SJSA1 (cell line): ENCODE measurements at places on chromosomes 12 and 14. TPM values are rescaled to one million over a fixed set of nuclear protein-coding genes. Genes with fewer than 3 reads are reported as not detected.
A peak's percentile ranks its signal among the peaks of the same experiment; 100 is the strongest.

The METTL1 gene
- 173 and 193 TPM in 2 replicates for total RNA-seq

The OXA1L gene
- 42.9 and 54.4 TPM in 2 replicates for total RNA-seq

The TMED10 gene
- total RNA-seq, result 155 and 203 TPM in 2 replicates

The CD4 gene
- total RNA-seq, result not detected in 2 replicates

The EPYC gene
- 0.05 TPM in 1 of 2 replicates, not detected in the other for total RNA-seq

The LRTM2 gene
- total RNA-seq, result not detected in 2 replicates

The KLHL33 gene
- total RNA-seq, result not detected in 2 replicates

The MORN3 gene
- total RNA-seq, result 0.72 TPM in 1 of 2 replicates, not detected in the other

The SLC25A47 gene
- not detected in 2 replicates for total RNA-seq

The MARS1 gene
- total RNA-seq, result 3,352 and 4,750 TPM in 2 replicates

The TAS2R14 gene
- 1.3 and 2.9 TPM in 2 replicates for total RNA-seq

The RIMBP2 gene
- 0.16 TPM in 1 of 2 replicates, not detected in the other for total RNA-seq

The B4GALNT3 gene
- total RNA-seq, result not detected in 2 replicates

- no peak for DNase-seq
Measured at GRCh38 chr12:99389751-99390150, 257.8 kb upstream of the GARIN6 start.

DNA sequence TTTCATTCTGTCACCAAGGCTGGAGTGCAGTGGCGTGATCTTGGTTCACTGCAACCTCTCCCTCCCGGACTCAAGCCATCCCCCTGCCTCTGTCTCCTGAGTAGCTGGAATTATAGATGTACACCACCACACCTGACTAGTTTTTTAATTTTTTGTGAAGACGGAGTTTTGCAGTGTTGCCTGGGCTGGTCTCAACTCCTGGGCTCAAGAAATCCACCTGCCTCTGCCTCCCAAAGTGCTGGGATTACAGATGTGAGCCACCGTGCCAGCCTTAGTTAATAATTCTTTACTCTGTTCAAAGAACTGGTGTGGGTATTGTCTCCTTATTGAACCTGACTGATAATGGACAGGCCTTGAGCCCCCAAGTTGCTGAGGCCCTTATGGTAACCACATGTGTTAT, 10.4 kb upstream of the KRT7 start:
- DNase-seq, result no peak

DNA sequence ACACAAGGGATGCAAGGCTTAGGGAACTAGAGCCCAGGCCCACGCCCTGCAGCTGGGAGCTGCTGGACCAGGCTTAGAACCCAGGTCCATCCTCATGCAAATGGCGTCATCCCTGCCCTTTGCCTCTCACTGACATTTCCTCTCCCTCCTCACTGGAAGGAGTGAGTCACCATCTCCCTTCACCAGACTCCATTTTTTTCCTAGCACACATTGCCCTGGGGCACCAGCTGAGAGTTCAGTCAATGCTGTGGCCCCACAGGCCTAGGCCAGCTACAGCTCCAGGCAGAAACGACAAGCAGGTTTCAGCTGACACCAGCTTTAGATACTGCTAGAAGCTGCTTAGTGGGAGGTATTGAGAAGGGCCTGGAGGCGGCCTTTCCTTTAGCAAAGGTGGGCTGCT, 98.9 kb downstream of the RIMBP2 start:
- DNase-seq, result no peak

DNA sequence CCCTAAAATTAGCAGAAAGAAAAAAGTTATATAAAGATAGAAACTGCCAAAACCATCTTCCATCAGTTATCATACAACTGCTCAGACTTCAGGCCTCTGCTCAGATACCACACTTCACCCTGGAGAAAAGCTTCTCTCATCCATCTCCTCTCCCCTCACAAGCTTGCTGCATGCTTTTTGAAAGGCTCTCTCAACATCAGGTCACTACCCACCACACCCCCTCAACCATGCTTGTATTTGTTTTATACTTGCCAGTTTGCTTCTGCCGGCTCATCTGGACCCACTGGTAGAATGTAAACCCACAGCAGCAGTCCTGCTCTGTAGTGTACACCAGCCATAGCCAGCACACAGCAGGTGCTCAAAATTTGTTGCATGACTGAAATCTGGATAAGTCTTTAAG, 8.8 kb downstream of the PPP1CC start:
- DNase-seq, result no peak

- no peak for DNase-seq
Measured at GRCh38 chr12:107134558-107134957, 41.2 kb upstream of the CRY1 start.

GRCh38 chr12:52338241-52338960, 17.2 kb upstream of the KRT83 start:
- DNase-seq, result no peak

DNA sequence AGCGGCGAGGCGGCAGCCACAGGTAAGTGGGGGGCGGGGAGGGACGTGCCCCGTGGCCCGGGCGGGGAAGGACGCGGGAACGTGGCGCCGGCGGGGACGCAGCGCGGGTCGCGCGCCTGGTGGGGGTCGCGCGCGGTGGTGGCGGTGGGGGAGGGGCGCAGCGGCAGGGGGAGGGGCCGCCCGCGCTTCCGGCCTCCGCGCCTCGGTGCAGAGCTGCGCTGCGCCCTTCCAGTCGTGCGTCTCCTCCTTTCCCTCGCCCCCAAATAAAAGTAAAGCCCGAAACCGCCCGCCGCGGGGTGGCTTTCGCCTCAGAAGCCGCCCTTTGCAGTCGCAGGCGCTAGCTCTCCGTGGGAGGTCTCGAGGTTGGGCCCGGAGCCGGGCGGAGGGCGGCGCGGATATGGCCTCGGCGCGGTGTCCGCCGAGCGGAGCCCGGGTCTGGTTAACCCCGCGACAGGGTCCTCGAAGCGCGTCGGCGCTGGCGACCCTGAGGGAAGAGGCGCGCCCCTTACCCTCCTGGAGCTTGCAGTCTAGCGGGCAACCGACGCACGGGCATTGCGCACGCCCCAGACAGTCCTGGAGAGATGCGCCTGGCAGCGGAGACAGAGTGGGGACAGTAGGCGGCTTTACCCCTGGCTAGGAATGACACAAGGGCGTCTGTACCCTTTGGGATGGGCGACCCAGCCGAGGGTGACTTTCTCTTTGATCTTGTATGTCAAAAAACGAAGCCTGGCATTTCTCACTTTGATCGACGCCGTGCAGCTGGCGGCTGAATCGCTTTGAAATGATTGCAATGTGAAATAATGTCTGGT, 589 bp downstream of the ATF1 start:
- peak; percentile 70 for DNase-seq

- DNase-seq, result no peak
Measured at GRCh38 chr12:94145191-94145983, 3.0 kb upstream of the PLXNC1 start.

DNA sequence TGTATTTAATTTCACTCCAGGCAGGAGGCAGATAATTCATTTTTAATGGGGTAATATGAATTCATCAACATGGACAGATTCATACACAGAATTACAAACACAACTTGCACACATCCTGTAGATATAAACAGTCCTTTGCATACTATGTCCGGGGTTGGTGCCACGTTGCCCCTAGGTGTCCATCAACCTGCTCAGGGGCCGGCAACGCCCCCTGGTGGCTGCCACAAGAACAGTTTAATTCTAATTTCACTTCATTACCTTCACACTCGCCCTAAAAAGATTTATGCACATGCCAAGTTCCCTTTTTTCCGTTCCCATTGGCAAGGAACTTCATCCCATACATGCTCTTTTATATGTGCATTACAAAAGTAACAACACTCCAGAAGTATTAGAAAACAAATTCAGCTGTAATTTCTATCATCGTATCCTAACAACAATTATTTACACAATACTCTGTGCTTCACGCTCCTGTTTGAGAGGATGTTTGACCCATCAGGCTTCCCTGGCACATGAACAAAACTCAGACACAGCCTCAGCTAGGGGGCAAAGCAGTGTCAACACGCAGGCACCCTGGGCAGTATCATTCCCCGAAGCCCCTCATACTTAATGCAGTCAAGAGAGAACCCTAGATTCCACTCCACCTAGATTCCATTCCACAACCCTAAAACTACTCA, 15.5 kb downstream of the MANSC1 start:
- DNase-seq, result peak; percentile 30

DNA sequence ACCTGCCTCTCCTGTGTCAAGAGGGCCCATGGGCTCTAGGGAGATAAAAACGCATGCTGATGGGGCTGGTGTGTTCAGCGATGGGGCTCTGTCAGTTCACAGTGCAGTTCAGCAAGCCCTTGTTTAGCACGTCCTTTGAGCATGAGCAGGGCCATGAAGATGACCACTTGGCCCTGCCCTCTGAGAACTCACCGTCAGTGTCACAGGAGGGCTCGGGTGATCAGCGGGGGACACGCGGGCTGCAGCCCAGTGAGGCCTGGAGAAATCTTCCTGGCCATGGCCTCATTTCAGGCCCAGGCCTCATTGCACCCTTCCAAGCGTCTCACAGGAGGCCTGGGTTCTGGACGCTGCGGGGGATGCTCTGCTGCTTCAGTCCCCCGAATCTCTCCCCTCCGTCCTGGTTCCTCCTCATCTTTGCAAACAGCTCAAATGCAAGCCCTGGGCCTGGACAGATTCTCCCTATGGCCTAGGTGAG, 181.6 kb downstream of the ADGRD1 start:
- peak; percentile 32 for DNase-seq

GRCh38 chr12:120909633-120910298, 5.6 kb upstream of the SPPL3 start:
- no peak for DNase-seq

- DNase-seq, result peak; percentile 89
Measured at GRCh38 chr12:2844786-2845185, 10.0 kb upstream of the NRIP2 start.

DNA sequence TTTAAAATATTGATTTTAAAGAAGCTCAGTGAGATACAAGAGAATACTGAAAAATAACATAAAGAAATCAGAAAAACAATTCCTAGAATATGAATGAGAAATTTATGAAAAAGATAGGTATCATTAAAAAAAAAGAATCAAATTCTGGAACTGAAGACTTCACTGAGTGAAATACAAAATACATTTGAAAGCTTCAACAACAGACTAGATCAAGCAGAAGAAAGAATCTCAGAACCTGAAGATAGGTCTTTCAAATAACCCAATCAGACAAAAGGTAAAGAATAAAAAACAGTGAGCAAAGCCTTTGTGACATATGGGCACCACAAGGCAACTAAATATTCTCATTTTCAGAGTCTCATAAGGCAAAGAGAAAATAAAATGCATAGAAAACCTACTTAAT, 29.4 kb downstream of the CEP83 start:
- no peak for DNase-seq

DNA sequence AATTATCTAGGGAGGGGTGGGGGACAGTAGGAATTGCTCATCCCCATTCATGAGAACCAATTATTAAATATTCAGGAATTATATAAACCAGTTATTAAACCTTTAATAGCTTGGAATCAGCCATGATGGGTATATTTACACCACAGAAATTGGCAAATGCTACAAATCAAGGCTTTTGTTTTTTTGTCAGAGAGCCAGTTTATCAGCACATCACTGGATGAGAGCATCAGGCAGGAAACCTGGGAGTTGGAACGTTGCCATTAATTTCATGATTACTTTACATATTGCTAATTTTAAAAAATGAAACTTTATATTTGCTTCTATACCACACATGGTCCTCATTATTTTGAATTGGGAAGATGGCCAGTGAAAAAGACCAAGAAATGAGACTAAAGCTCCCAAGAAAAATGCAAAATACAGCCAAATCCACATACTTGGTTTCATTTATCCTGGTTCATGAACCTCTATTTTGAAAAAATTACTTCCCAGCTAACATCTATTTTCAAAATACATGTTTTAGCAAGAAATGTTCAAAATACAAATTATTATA, 48.4 kb downstream of the ATL1 start:
- DNase-seq, result no peak

DNA sequence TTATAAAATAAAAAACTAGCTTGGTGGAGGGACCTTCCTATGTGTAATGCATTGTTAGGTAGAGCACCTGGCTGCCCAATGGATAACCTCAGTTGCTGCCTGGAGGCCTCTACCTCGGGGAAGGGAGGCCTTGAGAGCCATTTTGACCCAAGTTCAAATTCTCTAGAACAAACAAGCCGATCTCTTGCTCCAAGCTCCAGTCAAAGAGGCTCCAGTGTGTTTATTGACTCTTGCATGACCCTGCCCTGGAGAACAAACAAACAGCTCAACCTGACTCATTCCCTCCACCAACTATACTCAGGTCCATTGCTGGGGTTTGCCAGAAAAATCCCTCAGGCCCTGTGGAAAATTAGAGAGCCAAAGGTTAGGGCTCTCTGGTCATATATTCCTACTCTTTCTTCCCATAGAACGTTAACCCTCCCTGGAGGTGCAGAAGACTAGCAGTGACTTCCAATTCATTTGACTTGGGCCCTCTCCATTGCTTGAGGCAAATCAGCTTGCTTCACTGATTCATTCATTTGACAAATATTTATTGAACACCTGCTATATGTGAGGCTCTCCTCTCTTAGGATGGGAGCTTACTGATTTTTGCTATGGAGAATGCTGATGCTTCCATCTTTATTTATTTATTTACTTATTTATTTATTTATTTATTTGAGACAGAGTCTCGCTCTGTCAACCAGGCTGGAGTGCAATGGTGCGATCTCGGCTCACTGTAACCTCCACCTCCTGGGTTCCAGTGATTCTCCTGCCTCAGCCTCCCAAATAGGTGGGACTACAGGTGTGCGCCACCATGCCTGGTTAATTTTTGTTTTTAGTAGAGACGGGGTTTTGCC, 73.7 kb upstream of the CISTR start:
- DNase-seq, result peak; percentile 86

DNA sequence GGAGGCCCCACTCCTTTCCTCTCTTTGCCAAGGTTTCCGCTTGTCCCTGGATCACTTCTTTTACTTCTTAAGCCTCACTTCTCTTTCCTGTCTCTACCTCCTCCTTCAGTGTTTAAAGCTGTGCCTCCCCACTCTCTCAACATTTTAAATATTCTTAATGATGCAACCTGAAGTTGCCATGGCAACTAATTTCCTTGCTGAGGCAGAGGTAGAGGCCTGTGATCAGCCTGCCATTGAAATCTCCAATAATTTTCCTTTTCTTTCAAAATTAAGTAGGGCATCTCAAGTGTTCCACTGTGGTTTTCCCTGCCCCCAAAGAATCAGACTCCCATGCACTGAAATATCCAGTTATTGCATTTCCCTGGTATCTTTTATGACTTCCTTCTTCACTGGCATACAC, 108.6 kb upstream of the VRK1 start:
- no peak for DNase-seq

DNA sequence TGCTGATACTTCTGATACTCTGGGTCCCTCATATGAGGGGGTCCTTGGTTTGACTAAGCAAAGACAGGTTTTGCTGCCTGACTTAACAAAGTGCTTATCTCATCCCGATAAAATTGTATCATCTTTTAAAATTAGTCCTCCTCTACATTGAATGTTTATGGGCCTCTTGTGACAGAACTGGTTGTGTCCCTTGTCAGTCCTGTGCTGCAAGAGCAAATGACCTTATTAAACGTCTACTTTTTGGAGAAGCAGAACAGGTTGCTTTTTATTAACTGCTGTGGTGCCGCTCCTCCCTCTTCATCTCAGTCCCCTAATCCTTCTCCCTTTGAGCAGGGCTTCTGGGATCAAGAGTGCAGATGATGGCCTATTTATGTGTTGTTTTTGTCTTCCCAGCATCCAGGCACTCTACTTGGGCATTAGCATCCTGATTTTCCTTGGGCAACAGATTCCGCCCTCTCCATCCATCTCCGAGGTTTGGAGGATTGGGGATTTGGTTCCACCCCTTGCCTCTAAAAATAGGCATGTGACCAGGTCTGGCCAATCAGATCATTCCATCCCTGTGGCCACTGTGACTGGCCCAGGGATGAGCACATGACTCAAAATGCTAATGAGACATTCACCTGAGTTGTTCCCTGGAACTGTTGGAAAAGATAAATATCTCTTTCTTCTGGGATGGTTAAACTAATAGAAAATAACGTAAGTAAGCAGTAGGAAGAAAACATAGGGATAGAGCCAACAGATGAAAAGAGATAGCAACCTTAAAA, 2.9 kb upstream of the DENR start:
- no peak for DNase-seq

- no peak for DNase-seq
Measured at GRCh38 chr12:13277293-13277692, 80.8 kb downstream of the EMP1 start.
